ENCODE measurements at places on chromosomes 12 and 14.

DNA sequence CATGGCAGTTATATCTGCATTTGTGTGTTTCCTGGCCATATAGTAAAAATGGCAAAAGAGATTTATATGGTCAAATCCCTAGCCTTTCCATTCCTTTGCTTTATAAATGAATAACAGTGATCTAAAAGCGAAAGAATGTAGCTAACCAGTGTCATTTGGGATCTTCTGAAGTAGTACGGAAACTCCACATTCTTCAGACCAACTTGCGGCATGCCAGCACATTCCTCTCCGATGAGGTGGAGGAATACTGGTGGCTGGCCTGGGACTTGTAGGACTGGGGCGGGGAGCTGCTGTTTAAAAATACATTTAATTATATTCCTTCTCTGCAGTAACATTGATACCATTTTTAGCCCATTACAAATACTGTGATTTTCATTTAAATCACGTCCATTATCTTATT, 85.3 kb downstream of the SAMD4A start:
- DNase-seq, result no peak

DNA sequence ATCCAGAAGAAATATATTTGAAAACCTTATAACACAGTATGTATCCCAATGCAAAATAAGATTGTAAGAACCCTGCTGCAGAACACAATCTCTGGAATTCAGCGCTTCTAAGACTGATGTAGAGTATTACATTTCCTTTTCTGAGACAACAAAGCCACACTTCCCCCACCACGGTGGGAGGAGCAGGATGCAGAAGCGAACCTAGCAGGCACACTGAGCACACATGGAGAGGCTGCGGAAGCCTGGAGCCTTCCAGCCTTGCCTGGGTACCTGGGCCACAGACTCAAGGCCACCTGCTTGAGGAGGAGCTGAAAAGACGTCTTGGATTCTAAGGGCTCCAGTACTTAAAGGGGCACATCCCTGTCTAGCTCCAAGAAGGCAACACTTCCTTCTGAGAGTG, 46.4 kb downstream of the TCHP start:
- no peak for DNase-seq

GRCh38 chr12:2322554-2323120, 269.9 kb downstream of the CACNA1C start:
- DNase-seq, result no peak

DNA sequence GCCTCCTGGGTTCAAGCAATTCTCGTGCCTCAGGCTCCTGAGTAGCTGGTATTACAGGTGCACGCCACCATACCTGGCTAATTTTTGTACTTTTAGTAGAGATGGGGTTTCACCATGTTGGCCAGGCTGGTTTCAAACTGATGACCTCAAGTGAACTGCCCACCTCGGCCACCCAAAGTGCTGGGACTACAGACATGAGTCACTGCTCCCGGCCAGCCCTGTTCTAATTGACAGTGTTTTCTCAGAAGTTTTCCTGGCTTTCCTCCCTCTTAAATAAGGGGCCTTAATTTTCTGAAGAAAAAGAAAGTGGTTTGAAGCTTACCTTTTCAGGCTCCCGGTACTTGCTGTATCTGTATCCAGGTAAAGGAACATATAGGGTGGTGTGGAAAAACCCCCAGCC, 1.7 kb downstream of the HAL start:
- DNase-seq, result no peak

- DNase-seq, result no peak
Observed at GRCh38 chr12:71092290-71092689, 65.5 kb downstream of the TSPAN8 start.

GRCh38 chr12:103493199-103493598, 2.6 kb downstream of the C12orf42 start:
- no peak for DNase-seq

Data from stimulated activated CD4-positive, alpha-beta T cell treated with anti-CD3 and anti-CD28 coated beads, Interleukin-1b, Interleukin-23, amount 100 ng/mL, for 4 hours (primary cell).